Fibroblast of skin of back (primary cell): ENCODE measurements at places on chromosomes 12 and 14.

- DNase-seq, result no peak
These were observed 28.6 kb downstream of the PYM1 start for GRCh38 chr12:55899082-55899481.

DNA sequence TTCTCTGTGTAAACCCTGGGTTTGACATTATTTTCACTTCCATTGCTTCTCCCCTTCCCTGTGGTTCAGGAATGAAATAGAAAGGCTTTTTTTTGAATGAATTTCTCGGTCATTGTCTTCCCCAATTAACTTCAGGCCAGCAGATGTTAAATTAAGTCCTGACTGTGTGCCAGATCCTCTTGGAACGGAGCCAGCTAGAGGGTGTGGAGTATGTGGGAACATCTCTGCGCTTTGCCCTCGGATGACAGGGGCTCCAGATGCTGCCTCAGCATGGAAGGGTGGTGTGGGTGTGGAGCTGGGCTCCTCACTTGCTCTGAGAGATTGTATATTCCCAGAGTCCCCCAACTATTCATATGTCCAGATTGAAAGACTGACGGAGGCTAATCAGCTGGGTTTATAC, 13.1 kb downstream of the KRT85 start:
- DNase-seq, result no peak

- no peak for DNase-seq
These were observed 148.5 kb upstream of the SEL1L start for GRCh38 chr14:81682134-81682533.

GRCh38 chr14:59060841-59061240, 127.6 kb upstream of the DAAM1 start:
- no peak for DNase-seq
